CD14-positive monocyte (primary cell): ENCODE measurements at places on chromosomes 12 and 14.

GRCh38 chr14:37089410-37089809 lies 83.0 kb downstream of the SLC25A21 start:
- DNase-seq, result no peak

DNA sequence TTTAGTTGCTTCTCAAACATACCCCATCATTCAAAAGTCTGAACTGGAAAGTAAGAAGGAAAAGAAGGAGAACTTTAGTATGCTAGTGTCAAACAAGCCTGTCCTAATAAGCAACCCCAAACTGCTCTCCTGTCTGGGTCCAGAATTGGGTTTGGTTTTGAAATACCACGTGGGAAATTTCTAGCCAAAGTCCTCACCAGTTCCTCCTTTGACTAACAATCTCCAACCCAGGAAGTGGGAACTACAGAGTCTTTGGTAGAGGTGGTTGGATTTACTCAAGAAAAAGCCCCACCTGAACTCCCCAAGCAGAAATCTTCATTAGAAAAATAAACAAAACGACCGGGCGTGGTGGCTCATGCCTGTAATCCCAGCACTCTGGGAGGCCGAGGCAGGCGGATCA lies 17.4 kb upstream of the EIF4B start:
- DNase-seq, result no peak

- no peak for DNase-seq
Measured at GRCh38 chr12:67623259-67623658, 25.3 kb upstream of the DYRK2 start.

GRCh38 chr12:94062796-94063635 lies 85.4 kb upstream of the PLXNC1 start:
- no peak for DNase-seq

GRCh38 chr14:98347686-98348085 lies 924.3 kb downstream of the BCL11B start:
- DNase-seq, result no peak
